Activated CD4-positive, alpha-beta T cell treated with anti-CD3 and anti-CD28 coated beads, Interleukin-2, Interleukin-6, amounts not matched to agents 100 ng/mL and 50 ng/mL, durations not matched to agents 16 hours and 8 hours (primary cell): ENCODE measurements at places on chromosomes 5 and 9.

DNA sequence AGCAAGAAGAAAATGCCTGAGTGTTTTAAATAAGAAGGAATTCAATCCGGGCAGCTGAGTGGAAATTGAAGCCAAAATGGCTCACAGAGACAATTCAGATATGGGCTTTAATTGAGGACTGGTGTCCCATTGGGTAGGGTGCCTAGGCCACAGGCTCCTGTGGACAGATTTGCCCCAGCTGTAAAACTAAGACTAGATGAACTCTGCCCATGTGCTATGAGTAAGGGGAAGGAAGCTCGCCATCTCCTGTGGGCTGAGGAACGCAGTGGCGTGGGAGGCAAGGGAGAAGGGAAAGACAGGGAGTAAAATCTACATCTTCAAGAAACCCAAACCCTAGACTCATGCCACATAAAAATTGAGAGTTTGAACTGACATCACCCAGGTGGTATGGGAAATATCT is 66.1 kb downstream of the KLHL3 start:
- no peak for DNase-seq

DNA sequence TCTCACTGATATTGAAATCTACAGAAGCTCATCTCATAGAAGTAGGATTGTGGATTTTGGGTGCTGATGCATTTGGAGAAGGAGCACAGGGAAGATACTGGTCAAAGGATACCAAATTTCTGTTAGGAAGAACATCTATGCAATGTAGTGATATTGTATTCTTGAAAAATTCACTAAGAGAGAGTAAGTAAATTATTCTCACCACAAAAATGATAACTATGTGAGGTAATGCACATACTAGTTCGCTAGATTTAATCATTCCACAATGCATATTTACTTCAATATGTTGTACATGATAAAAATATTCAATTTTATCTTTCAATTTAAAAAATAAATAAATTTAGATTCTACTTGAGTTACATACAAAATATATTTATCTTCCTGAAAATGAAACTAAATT is 2040.5 kb upstream of the C9orf72 start:
- no peak for DNase-seq

GRCh38 chr9:35436933-35437332 is 53.0 kb upstream of the RUSC2 start:
- DNase-seq: no peak

DNA sequence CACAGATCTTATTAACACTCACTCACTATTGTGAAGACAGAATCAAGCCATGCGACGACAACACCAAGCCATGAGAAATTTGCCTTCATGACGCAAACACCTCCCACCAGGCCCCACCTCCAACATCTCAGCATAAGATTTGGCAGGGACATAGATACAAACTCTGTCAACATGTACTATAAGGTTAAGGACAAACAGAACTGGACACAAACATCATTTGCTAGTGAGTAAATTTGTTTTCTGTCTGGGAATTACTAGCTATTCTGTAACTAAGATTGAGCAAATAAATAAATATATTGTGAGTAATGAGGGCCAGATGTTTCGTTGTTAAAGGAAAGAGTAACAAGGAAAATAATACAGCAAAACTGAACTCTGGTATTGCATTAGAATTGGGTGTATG is 15.7 kb upstream of the KCNN2 start:
- DNase-seq: no peak

DNA sequence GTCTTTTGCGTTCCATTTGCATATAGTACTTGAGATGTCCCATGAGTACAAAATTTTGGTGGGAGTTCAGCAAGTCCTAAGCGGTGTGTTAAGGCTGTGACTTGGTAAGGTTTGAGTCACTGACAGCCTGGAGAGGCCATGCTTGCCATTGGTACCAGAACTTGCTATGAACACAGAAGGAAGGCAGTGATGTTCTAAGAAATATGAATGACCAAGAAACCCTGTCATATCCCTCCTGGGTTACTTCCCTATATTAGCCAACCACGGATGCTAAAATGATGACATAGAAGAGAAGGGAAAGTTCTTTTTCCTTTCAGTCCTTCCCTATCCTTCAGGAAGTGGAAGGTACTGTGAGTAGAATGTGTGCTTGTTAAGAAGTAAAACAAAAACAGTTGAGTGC is 136.7 kb downstream of the GCNT1 start:
- no peak for DNase-seq

DNA sequence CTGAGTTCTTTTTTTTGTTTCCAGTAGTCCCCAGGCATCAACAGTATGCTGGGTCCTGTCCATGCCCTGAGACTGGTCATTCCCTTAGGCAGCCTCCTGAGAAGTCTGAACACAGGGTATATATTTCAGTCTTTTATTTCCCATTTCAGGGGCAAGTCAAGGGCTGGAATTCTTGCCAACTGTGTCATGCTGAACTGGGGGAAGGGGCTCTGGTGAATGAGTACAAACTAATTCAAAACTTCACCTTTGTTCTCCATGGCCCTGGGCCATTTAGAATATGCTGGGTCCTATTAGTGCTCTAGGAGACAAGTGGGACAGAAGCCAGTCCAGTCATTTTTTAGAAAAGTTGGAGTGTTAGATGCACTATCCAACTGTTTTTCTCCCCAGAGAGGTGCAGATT is 170.3 kb downstream of the TMC1 start:
- no peak for DNase-seq

GRCh38 chr9:107862323-107862722 is 372.8 kb upstream of the KLF4 start:
- no peak for DNase-seq

GRCh38 chr9:122832194-122832593 is 3.8 kb upstream of the PDCL start:
- no peak for DNase-seq

DNA sequence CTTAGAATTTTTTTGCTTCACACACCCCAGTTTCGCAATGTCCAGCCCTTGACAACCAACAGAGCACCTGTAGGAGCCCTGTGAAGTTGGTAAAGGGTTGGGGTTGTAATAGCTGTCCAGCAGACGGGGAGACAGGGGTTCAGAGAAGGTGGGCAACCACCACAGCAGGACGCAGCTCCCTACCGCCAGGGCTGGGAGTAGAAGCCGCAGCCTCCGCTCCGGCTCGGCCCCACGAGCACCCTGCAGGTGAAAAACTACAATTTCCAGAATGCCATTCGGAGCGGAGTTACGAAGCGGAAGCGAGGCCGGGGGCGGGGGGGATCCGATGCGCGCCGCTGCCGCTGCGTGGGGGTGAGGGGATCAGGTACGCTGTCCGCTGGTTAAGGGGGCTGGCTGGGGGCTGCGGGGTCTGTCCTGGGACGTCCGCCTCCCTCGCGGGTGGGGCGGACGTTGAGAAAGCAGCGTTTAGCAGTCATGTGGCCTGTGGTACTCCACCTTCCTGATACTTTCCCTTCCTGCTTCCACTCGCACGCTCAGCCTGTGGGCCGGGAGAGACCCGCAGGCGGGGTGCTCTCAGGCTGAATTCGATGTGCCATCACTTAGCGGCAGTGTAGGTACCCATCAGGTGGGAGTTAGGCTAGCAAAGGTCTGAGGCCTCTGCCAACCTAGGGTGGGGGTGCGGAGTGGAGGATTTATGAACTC is at the start of gene TRMT10B:
TSS of gene TRMT10B (plus strand) at position 317 of the 702 bp plus-strand sequence. CDS start 8,127 bp downstream, outside the sequence.
- peak; percentile 87 for DNase-seq

DNA sequence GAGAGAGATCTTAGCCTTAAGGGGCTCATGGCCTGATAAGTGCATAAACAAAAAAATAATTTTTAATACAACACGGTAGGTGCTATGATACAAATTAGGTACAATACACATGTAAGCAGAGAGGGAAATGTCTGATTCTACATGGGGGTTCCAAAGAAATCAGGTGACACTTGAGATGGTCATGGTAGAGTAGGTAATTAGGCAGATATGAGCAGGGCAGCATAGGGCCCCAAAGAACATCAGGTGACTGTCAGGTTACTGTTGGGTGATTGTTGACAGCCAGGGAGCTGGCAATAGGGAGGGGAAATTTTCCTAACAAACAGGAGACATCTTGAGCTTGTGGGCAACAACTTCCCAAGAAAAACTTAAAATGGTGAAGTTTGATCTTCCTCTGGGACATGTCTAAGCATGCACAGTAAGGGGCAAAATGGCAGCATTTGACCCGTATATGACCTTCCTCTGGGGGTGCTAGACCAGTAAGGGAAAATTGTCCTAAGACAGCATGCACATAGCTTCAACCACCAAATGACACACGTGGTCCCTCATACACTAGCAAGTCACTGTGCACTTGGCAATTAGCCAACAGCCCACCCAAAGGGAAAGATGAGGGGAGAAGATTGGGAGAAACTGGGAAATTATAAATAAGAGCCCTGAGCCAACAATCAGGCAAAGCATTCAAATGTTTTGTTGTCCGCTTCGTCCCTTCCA is 37.3 kb upstream of the TENT4A start:
- DNase-seq: no peak

GRCh38 chr9:136808075-136808805 is 492 bp downstream of the RABL6 start:
- peak; percentile 40 for DNase-seq

DNA sequence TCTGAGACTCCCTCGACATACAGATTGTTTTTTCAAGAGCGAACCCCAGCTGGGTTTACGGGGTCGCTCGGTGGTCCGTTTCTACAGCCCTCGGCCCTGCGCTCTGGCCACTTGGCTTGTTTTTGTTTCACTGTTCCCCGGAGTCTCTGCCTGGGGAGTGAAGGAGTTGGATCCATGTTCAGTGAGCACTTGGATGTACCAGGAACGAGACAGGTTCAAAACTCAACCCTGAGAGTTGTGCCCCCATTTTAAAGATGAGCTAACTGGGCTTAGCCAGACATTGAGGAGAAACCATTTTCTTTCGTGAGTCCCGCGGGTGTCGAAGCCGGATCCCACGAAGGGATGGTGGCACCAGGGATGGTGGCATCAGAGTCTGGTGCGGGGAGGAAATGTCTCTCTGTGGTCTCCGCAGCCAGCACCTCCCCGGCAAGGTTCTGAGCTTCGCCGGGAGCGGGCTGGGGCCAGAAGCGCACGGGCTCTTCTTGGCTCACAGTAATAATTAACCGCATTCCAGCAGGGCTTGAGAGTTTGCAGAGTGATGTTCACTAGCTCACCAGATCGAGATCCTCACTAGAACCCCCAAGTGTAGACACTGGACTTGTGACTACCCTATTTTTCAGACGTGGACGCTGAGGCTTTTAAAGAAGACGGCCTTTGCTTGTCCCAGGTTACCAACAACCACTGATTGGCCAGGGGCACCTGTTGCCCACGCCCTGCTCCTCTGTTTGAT is 1.0 kb downstream of the MSX2 start:
- no peak for DNase-seq

DNA sequence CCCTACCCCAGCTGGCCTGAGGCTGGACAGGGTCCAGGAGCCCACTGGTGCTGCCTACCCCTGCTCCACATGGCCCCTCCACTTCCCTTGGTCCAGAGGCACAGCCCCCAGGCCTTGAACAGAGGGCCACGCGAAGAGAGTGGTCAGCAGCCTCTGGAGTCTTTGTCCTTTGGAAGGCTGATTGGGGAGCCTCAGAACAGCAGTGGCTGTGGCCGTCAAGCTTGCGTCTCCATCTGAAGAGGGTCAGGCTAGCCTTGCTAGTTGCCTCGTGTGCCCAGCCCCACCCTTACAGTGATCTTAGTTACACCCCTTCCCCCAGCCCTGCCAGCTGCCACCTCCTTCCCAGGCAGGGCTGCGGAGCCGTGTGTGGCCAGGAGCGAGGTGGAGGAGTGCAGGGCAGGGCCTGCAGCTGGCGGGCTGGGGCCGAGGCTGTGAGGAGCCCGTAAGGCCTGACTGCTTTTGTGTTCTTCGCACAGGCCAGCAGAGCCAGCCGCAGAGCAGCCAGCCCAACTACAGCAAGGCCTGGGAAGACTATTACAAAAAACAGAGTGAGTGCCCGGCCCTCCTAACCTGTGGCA is 30.1 kb upstream of the PRDM12 start:
- DNase-seq: no peak

DNA sequence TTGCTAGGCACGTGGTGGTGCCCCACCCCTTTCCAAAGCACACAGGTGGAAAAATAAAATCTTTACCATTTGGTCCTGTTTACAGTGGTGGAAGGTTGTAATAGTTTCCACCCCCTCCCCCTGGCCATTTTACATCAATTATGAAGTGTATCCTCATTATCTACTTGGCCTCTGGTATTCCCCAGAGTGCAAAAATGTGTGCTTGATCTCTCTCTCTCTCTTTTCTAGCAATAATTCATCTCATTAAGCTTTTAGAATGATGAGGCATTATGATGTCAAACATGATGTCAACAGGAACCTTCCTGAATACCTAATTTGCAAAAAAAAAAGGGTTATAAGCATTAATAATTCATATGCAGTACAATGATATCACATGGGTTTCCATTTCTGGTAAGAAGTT is 3.1 kb downstream of the PDE8B start:
- DNase-seq: no peak

GRCh38 chr9:37715260-37715659 is 38.3 kb upstream of the TRMT10B start:
- no peak for DNase-seq

DNA sequence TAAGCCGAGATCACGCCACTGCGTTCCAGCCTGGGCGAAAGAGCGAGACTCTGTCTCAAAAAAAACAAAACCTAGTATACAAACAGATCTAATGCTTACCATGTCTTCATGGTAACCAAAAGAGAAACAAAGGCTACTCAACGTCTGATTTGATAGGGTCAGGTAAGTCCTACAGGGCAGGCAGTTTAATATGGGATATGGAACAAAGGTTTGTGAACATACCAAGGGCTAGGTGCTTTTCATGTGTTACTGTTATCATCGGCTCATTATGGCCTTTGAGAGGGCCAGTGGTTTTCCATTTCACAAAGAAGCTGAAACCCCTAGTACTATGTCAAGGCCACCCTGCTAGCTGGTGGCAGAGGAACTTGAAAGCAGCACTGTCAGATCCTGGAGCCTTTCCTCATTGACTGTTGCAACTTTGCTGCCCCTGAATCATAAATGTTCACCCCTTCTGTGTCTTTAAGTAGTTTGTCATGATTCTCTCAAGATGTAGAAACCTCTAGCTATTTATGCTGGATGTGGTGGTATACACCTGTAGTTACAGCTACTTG is 5.1 kb downstream of the IQGAP2 start:
- no peak for DNase-seq

DNA sequence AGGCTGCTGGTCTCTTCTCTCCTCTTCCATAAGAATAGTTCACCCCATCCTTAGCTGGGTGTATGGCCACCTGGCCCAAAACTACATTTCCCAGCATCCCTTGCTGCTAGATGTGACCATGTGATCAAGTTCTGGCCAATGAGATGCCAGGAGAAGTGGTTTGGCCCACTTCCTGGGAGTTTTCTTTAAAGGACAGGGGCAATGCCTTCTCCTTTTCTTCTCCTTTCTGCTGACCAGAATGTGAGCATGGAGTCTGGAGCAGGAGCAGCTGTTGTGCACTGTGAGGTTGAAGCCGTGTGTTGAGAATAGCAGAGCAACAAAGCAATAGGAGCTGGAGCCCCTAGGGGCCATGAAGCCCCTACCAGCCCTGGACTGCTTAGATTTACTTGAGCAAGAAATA is 36.8 kb downstream of the C9orf50 start:
- peak; percentile 84 for DNase-seq

GRCh38 chr5:61215996-61216395 is 53.7 kb upstream of the SMIM15 start:
- DNase-seq: no peak

- no peak for DNase-seq
These were observed 21.0 kb downstream of the TNFSF15 start for GRCh38 chr9:114784721-114785279.

GRCh38 chr5:41408676-41409443 is 101.5 kb downstream of the PLCXD3 start:
- no peak for DNase-seq

- no peak for DNase-seq
These were observed 39.1 kb upstream of the BASP1 start for GRCh38 chr5:17178373-17178675.

- DNase-seq: no peak
These were observed 371.9 kb downstream of the CETN3 start for GRCh38 chr5:90037646-90038045.
